NCI-H2081 (cell line): ENCODE measurements at places on chromosomes 4 and X.

DNA sequence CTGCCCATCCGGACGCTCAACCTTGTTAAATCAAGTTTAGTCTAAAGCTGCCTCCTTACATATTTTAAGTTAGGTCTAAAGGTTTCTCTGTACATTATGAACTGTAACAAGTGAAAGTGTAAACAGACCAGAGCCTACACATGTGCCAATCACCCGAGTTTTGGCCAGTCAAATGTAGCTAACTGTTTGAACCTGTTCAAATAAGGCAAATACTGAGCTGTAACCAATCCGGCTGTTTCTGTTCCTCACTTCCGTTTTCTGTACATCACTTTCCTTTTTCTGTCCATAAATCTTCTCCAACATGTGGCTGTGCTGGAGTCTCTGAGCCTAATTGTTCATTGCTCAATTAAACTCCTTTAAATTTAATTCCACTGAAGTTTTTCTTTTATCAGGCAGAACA, 113.3 kb upstream of the SHISA3 start:
- DNase-seq = no peak

DNA sequence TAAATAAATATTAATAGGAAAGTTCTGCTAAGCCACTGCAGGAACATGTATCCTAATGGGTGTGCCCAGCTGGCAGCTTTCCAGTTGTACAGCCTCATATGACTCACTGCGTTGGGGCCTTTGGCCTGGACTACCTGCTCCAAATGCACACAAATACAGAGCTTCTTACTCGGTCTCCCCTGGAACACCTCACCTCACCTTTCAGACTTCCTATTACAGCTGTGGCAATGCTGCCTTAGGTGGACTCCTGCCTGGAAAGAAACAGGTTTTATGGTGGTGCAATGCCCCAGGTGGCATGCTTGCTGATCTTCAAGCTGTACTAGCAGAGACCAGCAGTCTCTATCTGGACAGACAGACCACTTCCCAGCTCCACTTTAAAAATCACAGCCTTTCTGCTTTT, 85.7 kb upstream of the EXOC1L start:
- no peak for DNase-seq

GRCh38 chr4:54074381-54074780, 10.0 kb upstream of the CHIC2 start:
- no peak for DNase-seq

- no peak for DNase-seq
Observed at GRCh38 chr4:20840648-20841190, 140.5 kb downstream of the PACRGL start.

GRCh38 chr4:186693159-186693815, 30.4 kb downstream of the FAT1 start:
- peak; percentile 31 for DNase-seq

DNA sequence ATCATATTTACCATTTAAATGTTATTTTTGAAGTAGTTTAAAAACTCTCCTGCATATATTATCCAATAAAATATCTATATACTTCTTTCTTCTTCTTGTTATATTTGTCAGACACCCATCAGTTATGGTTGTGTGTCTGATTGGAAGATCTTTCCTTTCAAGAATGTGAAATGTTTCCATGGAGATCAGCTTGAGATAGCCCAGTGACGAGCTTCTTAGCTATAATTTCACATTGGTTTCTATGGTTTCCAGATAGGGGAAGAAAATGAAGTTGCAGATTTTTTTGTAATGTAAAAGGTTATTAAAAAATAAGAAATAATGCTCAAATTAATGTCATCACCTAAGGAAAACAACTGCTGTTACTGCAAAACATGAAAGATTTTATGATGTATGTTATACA, 189.0 kb downstream of the COX7B2 start:
- no peak for DNase-seq

- no peak for DNase-seq
Observed at GRCh38 chr4:76233529-76233928, 18.0 kb upstream of the FAM47E start.

- DNase-seq = no peak
Observed at GRCh38 chr4:45580334-45580733, 543.5 kb downstream of the GABRG1 start.

- no peak for DNase-seq
Observed at GRCh38 chrX:107662145-107662544, 33.8 kb downstream of the PRPS1 start.
